ENCODE measurements at places on chromosomes 4 and X.

- DNase-seq = no peak
Observed at GRCh38 chrX:33923262-33923661, 208.9 kb downstream of the FAM47A start.

- no peak for DNase-seq
Observed at GRCh38 chr4:180394312-180394711, 1848.9 kb upstream of the TENM3 start.

DNA sequence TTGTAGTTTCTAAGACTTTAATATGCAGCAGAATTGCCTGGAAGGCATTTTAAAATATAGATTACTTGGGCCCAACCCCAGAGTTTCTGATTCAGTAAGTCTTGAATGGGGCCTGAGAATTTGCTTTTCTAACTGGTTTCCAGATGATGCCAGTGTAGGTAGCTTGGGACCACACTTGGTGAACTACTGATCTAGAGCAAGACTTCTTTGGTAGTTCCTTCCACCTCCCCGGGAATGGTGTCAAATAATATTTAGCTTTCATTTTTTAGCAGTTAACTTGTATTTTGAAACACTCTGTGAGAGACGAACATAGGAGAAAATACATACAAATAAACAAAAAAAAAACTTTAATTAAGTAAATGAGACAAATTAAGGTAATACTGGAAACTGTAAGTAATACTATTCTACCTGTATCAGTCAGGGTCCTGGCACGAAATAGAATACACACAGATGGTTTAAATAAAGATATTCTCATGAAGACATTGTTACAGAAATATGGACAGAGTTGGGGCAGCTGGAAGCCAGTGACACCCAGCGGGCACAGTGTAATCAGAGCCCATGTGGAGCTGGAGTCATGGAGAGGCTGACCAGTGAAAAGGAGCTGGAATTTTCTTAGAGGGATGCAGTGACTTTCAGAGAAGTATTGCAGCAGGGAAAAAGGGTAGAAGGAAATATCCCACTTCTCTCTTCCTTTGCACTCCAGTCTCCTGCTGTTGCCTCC, 905.7 kb downstream of the CCSER1 start:
- no peak for DNase-seq

- DNase-seq = no peak
Observed at GRCh38 chr4:20254511-20255250, 3.0 kb downstream of the SLIT2 start.

GRCh38 chr4:152348670-152349069, 187.2 kb downstream of the FBXW7 start:
- DNase-seq = no peak

DNA sequence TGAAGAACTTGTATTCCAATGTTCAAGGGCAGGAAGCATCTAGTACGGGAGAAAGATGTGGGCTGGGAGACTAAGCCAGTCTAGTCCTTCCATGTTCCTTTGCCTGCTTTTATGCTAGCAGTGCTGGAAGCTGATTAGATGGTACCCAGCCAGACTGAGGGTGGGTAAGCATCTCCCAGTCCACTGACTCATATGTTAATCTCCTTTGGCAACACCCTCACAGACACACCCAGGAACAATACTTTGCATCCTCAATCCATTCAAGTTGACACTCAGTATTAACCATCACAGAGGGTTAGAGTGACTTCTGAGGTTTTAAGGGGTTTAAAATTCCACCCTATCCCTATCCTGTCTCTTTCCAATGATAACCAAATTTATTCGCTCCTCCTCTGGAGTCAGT, 6.5 kb downstream of the HMGN5 start:
- no peak for DNase-seq

GRCh38 chrX:110745288-110745687, 50.3 kb downstream of the CHRDL1 start:
- DNase-seq = no peak

All from LNCaP clone FGC (cell line).